NCI-H226 (cell line): ENCODE measurements at places on chromosomes 4 and X.

DNA sequence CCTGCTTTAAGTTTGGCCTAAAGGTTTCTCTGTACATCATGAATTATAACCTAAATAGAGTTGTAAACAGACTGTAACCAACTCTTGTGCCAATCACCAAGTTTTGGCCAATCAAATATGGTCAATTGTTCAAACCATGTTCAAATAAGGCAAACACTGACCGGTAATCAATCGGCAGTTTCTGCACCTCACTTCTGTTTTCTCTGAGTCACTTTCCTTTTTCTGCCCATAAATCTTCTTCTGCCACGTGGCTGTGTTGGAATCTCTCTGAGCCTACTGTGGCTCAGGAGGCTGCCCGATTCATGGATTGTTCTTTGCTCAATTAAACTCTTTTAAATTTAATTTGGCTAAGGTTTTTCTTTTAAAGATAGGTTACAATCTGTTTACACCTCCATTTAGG lies 16.5 kb upstream of the ENPP6 start:
- DNase-seq, result no peak

DNA sequence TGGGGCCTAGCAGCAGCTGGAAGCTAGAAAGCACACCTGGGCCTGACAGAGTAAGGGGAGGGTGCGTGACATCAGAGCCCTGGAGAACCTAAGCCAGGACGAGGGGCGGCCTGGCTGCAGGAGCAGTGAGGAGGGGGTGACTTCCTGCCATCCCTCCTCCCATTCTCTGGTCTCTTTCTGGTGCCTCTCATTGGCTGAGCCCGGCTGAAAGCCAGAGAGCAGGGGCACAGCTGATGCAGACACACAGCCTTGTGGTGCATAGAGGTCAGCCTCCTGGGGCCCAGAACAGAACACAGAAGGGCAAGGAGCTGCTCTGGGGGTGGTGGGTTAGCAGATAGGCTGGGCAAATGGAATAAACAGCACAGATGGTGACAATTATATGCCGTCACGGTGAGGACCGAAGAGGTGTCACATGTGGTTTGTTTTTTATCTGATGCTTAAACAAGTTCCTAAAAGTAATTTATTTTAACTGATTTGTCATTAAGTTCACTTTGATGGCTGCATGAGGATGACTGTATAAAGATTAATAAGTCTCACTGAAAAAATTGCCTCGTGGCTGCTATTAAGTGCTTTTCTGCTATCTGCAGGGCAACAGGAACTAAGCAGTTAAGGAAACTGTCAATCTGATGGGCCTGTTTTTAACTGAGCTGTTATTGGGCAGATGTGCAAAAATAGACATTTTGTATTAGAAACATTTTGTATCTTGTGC lies 102.0 kb downstream of the FNIP2 start:
- DNase-seq, result no peak

GRCh38 chr4:126572264-126572663 lies 1060.5 kb upstream of the INTU start:
- DNase-seq, result no peak

DNA sequence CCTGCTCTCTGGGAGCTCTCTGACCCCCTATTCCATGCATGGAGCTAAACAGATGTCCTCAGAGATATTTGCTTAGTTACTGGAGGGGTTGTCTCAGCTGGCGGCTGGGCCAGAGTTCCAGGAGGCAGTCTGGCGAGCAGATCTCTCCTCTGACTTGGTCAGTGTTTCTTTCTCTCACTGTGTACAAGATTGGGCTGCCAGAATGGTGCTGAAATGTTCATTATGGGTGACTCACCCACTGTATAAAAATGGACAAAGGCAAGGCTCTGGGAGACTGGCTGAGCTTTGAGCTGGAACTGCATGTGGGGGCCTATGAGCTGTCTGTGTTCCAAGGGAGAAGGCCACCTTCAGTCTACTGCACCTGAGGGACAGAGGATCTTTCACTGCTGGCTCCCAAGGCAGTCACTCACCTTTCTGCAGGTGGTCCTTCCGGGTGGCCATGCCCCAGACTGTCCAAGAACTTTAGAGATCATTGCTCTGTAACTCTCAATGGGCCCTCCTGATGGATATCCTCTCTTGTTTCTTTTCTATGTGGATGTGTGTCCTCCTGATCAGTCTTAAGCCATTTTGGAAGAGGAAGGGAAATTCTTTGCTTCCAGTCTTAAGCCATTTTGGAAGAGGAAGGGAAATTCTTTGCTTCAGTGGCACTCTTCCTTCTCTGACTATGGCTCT lies 88.2 kb downstream of the CFAP299 start:
- DNase-seq, result peak; percentile 28

- DNase-seq, result peak; percentile 9
Measured at GRCh38 chr4:74583089-74583700, 138.3 kb downstream of the AREG start.

DNA sequence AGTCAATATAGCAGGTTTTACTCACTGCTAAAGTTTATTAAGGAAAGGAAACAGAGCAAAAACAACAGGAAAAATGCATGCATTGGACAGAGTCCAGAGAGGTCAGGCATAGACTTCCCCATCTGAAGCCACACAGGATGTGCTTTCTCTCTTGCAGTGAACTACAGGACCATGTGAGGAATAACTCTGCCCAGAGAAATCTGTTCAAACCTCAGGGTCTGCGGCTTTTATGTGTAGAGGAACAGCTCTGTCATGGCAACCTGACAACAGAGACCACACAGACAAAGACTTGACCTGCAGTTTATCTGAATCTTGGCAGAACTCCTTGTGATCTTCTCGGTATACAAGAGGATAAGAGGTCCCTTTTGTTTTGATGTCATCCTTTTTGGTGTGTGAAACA lies 46.3 kb upstream of the LONRF3 start:
- no peak for DNase-seq

DNA sequence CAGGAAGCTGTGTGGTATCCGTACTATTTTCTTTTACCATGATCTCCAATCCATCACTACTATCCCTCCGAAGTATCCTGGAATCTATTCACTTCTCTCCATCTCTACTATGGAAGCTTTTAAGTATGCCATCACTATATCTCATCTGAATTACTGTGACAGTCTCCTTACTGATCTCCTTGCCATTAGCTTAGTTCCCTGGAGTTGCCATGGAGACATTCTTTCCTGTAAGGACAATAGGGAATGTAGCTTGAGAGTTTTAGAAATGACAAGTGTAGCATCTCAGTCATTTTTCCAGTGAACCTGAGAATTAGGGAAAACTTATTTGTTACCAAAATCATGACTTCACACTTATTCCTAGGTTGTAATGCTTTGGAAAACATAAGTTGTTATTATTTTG lies 86.3 kb downstream of the HPGD start:
- no peak for DNase-seq

- DNase-seq, result no peak
Measured at GRCh38 chrX:24985120-24985519, 30.6 kb downstream of the ARX start.

DNA sequence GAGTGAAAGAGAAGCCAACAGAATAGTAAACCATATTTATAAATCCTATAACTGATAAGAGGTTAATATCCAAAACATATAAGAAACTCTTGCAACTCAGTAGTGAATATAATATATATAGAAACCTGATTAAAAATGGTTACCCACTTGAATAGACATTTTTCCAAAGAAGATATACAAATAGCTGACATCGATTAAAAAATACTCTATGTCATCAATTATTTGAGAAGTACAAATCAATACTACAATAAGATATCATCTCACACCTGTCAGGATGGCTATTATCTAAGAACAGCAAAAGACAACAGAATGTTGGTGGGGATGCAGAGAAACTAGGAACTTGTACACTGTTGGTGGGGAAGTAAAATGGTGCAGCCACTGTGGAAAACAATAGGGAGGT lies 254.4 kb downstream of the PPARGC1A start:
- DNase-seq, result no peak

DNA sequence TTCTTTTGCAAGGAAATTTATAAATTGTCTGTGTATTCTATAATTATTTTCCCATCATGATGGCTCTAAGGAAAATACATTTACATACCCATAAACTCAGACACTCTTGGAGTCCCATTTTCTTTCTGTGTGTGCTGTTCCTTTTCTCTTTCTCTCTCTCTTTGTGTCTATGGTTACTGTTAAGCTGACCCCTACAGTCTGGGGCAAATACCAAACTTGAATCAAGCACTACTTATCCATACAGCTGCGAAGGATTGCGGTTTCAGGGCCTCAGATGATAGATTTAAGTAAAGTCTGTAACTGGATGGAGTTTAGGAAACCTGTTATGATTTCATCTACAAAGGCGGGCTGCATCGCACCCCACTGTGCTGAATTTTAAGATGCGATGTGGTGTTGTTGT lies 150.2 kb downstream of the SHROOM3 start:
- DNase-seq, result no peak

DNA sequence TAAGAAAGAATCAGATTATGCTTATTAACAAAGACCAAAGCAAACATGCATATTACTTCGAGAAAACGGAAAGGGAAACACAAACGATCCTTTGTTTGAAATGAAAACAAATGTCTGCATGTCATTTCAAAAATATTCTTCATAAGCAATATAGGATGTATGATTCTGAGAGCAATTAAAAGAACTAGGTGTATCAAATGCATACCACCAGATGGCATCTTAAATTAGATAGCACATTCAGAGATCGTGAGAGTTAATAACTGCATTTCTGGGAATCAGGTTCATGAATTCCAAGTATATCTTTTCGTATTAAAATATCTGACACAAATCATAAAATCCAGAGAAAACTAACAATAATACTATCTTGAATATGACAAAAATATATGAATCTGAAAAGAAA lies 159.5 kb downstream of the PPP3CA start:
- DNase-seq, result no peak
